ENCODE measurements at places on chromosomes 4 and X.

DNA sequence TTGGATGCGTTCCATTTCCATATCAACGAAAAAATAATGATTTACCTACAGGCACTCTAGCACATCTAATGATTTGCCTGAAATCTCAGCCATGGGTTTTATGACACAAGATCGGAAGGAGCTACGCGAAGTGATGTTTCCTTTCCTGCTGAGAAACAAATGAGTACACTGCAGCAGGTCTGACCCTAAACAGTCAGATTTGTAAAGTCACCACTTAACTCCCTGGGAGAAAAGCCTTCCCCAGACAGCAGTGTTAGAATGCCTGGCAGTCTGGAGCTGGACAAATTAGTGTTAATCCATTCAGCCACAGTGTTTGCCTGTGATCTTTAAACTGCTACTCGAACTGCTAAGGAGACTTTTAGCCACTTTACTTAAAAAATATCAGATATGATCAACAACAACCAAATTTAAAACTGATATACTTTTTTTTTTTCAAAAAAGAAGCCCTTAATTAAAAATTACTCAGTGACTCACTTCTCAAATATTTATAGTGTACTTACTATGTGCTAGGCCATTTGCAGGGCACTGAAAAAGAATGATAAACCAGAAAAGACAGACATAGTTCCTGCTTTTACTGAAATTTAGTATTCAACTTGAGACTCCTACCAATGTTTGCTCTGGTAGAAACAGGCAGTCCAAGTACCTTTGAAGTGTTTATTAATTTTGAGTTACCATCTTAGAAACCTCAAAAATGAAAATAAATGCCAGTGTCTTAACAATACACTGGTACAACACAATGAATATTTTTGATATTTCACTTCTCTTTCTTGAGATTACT lies 104.5 kb downstream of the SHISA3 start:
- DNase-seq: no peak

- DNase-seq: no peak
Measured at GRCh38 chr4:1448589-1449420, 42.6 kb upstream of the NKX1-1 start.

DNA sequence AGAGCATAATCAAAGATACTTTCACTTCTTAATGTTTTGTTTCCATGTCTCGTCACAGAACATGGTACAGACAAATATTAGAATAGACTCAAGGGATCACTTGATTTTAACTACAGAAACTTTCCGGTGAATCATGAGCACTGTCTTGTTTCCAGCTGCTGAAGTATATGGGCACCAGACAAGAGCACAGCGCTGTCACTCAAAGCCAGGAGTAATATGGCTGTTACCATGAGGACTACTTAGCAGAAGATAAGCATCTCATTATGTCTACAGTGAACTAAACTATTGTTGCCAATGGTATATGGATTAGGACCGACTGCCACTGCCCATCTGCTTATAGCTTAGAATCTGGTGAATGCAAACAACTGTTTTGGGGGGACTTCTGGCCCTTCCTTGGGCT lies 34.3 kb downstream of the MECP2 start:
- no peak for DNase-seq

- peak; percentile 17 for DNase-seq
Measured at GRCh38 chr4:55321707-55322264, 24.3 kb upstream of the SRD5A3 start.

- no peak for DNase-seq
Measured at GRCh38 chr4:106694232-106694631, 325.7 kb upstream of the GIMD1 start.

GRCh38 chr4:143021384-143021783 lies 163.3 kb upstream of the USP38 start:
- DNase-seq: no peak

GRCh38 chr4:145326491-145326890 lies 146.1 kb upstream of the OTUD4 start:
- DNase-seq: no peak

DNA sequence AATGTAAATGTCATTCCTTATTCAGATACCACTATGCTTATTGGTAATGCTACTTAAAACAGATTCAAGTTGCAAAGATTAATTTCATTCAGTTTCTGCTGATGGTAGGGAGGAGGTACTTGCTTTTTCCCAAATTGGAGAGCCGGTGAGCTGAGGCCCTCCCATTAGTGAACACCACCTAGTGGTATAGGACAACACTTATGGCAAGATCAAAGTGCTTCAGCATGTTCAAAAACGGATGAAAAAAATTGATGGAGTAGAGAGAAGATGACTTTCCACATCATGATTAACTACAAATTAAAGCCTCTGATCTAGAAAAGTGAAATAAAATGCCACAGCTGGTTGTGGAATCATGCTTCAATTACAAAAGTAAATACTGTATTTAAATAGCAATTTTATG lies 112.9 kb downstream of the MBNL3 start:
- DNase-seq: no peak

DNA sequence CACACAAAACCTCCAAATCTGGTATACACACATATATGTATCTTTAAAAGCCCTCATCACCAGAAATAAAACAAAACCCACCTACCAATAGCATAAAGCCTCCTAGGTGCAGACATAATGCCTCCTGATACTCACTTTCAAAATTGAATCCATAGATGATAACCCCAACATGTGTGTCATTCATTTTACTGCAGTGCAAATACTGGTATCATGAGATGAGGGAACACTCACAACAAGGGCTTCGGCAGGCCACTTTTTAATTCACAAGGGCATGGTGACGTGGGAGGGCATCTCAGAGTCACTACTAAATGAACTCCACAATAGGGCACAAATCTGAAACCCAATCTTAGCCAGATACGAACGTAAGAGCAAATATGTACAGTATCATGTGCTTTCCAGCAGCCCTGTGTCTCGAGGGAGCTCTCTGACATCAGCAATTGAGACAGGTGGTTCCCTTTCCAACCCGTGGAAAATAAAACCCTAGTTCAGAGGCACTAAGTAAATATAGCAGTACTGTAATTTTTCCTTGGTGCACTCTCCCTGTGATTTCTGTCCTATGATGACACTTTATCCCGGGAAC lies 14.1 kb upstream of the PPARGC1A start:
- DNase-seq: peak; percentile 12

DNA sequence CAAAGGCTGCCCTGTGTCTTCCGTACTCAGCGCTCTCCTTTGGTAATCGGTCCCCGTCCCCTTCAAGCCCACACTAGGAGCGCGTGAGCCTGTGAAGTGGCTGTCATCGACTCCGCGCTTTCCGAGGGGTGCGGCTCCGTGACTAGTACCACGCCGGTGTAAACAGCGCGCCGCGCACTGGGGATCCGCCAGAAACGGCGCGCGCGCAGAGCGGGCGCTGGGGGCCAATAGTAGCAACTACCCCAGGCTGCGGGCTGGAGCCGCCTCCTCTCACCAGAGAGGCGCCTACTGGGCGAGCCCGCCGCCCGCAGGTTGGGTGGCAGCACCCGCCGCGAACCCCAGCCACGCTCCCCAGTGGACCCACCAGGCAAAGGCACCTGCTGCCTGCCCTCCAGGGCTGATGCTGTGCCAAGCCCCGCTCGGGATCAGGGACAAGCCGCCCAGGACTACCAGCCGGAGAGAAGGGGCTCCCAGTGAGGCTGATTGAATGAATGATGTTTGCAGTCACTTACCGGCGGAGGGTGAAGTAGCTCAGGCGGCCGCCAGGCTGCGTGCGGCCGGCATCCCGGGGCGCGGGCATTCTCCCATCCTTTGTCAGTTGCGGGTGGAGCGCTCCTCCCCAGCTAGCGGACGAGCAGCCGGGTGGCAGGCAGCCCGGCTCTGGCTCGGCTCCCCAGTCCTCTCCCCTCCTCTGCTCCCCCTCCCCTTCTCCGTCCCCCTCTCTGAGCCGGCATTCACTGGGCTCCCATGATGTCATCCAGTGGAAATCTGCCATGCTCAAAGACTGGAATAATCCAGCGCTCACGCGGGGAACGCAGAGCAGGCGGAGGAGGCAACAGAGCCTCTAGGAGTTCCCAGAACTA lies 370.3 kb upstream of the SMIM31 start:
- no peak for DNase-seq

GRCh38 chr4:112448306-112449132 lies 67.5 kb downstream of the NEUROG2 start:
- no peak for DNase-seq

DNA sequence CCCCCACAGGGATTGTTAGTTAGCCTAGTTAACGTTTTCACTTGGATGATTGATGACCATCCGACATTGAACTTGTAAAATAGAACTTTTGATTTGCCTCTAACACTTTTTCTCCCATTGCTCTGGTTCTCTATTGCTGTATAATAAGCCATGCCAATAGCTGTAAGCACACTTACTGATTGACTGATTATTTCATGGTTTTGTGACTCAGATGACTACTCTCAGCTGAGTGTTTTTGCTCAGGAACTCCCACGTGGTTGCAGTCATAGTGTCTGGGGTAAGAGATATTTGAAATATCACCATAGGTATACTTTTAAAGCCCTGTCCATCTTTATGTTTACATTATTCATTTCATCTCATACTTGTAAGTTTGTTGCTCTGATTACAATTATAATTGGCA lies 1285.5 kb downstream of the STIM2 start:
- no peak for DNase-seq

DNA sequence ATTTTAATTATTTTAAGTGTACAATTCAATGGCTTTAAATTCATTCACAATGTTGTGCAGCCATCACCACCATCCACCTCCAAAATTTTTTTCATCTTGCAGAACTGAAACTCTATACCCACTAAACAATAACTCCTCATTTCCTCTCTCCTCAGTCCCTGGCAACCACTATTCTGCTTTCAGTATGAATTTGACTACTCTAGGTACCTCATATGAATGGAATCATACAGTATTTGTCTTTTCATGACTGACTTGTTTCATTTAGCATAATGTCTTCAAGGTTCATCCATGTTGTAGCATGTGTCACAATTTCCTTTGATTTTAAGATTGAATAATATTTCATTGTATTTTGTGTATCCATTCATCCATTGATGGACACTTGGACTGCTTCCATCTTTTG lies 46.9 kb downstream of the KIF4A start:
- DNase-seq: no peak

DNA sequence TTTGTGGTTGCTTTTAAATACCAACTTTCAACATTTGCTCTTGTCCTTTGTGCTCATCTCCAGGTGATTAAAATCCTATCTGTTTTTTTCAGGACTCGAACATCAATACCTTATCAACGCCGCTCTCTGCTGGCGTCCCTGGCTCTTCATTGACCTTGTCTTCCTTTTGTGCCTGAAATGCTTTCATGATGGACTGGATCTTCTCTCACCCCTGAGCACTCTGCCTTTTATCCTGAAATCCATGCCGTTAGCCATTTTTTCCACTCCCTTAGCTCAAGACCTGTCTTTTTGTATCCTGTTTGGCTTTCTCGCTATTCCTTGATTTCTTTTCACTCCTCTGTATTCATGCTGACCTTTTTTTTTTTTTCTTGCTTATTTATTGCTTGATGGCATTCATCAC lies 549.5 kb upstream of the CPEB2 start:
- DNase-seq: no peak

DNA sequence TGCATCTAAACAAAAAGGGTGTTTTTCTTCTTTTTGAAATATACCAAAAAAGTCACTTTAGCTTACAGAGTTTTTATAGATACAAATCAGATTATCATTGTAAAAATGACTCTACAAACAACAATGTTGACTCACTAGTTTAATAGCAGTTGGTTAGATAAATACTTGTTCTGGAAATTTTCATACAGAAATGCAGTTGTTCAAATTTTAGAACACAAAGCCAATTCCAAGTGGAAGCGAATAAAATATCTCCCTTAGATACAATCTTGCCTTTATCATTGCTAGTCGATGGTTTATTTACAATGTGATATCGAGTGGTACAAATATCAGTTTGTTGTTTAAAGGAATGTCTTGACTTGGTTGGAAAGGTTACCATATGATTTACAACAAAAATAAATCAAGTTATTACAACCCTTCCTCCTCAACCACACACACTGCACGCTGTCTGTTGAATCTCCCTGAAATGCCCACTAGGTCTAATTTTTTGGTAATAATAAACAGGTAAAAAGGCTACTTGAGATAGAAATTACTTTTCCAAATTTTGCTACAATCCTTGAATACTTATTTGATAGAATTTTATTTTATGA lies 114.8 kb downstream of the CDS1 start:
- DNase-seq: no peak

DNA sequence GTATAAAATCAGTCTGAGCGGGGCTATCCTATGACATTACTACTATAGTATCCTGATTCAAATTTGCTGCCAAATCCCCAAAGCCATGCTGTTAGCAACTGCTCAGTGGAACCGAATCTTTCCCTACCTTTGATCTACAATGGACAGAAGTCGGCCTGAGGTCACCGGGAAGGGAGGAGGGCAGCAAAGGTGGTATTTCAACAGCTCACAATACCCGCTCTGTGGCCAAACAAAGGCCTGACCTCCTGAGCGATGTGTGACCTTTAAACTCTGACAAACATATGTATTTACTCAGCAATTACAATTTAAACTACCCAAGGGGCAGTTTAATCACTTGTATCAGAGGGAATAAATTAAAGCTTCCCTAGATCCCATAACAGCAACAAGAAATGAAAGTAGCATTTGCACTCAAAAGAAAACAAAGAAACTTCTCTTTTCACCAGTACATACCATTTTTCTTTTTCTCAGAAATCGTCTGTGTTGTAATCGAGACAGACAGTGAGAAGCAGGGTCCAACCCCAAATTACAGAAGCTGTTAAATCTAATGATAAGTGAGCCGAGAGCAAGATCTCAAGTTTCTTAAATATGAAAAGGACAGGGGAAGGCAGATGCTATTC lies 11.6 kb upstream of the TMEM128 start:
- no peak for DNase-seq

DNA sequence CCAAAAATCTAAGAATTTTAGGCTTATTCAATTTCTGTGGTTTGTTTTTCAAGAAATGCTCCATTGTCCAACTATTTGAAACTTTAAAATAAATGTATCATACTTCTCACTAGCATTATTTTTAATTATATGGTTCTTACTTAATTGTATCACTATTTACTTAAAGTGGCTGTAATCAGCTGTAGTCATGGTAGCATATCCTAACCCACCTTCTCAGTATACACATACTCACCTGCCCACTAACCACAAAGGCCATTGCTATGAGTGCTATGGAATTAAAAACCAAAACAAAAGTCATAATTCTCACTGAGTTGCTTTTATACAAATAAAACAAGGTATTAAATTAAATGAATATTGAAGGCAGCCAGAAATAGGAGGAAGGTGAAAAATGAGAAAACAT lies 5.0 kb downstream of the FBXO8 start:
- no peak for DNase-seq

DNA sequence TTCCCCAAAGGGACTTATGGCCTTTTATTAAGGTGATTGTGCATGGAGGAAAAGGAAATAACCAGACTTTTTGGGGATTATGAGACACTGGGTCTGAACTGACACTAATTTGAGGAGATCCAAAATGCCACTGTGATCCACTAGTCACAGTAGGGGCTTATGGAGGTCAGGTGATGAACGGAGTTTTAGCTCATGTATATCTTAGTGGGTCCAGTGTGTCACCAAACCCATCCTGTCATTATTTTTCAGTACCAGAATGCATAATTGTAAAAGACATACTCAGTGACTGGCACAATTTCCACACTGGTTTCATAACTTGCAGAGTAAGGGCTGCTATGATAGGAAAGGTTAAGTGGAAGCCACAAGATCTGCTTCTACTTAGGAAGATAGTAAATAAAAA lies 131.3 kb downstream of the RTL3 start:
- DNase-seq: no peak
